Fibroblast of upper back skin (primary cell): ENCODE measurements at places on chromosomes 6 and 20.

DNA sequence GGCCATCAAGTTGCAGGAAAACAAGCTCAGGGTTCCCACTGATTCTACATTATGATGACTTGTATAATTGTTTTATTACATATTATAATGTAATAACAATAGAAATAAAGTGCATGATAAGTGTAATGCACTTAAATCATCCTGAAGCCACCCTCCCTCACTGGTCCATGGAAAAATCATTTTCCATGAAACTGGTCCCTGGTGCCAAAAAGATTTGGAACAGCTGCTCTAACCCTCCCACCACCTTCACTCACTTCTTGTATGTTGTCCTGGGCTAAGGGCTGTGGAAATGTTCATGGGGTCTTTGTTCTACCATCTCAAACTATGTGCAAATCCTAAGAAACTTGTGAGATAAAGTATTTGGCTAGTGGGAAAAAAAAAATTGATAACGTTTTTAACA is 133.8 kb downstream of the LRRC1 start:
- DNase-seq = no peak

DNA sequence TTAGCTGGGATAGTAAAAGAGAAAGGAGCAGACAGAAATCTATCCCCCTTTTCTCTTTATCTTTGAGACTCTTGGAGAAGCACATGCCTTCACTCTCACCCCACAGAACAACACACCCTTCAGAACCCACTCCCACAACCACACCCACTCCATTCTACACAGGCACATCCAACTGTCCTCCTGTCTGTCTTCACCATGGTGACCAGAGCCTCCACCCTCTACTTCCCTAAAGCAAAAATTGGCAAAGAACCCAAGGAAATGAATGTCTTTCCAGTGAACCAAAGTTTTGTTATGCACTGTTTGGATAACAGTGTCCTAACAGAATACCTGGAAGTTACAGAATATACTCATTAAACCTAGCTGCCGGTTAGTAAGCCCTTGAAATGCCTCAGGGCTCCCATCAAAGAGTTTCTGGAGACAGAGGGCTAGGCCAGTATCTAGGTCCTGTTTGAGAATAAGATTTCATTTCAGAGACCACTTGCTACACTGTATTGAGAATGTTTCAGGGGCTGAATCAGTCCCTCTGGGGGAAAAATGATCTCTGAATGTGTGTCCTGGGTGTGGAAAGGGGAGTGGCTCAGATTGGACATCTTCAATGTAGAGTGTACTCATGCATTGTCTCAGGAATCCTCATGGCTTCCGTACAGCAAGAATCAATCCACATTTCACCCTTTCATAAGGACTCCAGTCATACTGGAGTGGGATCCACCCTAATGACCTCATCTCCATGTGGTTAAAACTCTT is 101.1 kb downstream of the LY86 start:
- peak; percentile 78 for DNase-seq

DNA sequence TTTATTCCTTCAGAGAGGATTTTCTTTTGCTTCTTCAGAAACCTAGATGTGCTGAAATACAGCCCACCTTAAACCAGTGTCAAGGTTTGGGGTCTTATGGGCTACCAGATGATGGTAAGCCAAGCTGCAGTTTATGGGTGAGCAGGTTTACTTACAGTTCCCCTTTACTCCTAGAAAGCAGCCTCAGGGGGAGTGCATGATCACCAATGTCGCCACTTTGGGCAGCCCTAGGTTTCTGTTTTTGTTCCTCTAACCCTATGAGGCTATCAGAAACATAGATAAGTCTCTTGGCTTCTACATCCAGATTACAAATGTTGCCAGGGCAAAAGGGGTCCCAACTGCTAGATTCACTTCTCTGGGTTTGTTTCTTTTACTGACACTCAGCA is 67.2 kb downstream of the TRIM27 start:
- DNase-seq = no peak

DNA sequence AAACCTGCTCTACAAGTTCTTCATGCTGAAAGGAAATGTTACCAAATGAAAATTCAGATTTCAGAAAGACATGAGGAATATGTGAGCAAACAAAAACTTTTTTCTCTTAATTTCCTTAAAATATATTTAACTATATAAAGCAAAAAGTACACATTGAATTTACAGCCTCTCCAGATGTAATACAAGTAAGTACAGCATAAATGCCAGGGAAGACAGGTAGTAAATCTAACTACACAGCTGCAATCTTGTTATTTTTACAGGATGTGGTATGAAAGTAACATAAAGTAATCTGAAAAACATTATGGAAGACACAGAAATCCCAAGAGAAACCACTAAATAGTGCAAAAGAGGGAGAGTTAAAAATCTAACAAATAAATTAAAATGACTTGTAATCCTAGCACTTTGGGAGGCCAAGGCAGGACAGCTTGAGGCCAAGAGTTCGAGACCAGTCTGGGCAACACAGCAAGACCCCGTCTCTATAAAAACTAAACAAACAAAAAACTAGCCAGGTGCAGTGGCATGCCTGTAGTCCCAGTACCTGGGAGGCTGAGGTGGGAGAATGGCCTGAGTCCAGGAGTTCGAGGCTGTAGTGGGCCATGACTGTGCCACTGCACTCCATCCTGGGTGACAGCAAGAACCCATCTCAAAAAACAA is 50.7 kb downstream of the FAM8A1 start:
- DNase-seq = no peak

GRCh38 chr6:128311944-128312570 is 208.3 kb downstream of the PTPRK start:
- DNase-seq = no peak

DNA sequence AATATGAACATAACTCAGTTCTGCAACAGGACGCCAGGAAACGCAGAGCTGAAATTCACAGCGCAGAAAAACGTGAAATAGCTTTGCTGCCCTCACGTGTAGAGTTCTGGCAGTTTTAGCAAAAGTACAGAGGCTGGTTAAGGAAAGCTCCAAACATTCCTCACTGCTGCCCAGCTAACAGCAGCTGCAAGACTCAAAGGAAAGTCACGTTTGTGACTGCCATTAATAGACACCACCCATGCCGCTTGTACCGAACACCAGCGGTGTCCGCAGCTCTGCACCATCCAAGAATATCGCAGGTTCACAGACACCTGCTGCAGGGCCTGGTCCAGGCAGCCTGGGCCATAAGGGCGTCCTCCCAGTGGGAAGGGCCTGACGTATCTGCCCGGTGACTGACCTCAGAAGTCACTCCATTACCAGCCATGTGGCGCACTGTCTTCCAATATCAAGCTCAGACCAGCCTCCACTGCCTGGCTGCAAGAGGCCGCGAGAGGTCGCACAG is 61.4 kb downstream of the WDR27 start:
- peak; percentile 67 for DNase-seq

DNA sequence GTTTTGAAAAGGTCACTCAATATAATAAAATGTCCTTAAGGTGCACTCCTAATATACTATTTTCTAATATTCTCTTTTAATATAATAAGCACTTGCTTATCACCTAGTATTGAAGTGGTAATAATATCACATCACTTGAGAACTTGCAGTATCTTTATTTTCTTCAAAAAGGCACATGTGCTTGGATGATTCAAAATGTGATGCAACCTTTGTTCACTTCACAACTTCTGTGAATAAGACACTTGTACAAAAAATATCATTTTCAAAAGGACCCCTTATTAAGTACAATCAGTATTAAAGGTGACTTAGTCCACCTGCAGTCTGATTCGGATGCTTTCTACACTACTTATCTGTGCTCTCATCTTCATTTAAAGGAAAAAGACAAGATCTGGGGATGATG is 3.4 kb downstream of the PRELID3B start:
- DNase-seq = peak; percentile 19

DNA sequence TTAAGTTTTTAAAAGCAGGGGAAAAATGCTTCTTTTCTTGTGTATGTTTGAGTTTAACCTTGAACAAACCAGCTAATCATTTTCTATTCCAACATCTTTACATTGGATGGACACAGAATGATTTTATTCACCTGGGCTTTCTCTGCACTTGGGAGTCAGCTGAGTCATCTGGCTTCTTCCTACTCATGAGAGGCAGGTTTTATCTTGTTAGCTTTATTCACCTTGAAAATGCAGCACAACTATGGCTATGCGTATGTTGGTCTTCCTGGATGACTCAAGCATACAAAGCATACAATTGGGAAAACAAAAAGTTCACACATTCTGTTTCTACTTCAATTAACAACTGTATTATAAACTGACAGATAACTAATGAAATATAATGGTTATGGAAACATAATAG is 737.7 kb downstream of the FRK start:
- DNase-seq = no peak

DNA sequence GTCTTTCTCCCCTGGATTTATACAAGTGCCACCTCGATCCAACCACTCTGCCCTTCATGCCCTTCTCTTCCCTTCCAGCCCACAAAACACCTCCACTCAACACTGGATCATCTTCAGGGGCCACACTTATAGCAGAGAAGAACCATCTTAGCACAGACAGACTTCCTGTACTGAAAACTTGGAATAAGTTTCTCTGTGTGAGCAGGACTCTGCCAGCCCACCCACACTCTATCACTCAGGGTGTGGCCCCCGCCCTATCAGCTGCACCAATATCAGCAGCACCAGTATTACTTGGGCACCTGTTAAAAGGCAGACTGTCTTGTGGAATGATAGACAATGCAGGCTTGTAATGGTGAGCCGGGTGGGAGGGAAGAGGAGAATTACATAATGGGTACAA is 86.7 kb downstream of the SCML4 start:
- DNase-seq = no peak

GRCh38 chr20:43472671-43473380 is 15.1 kb downstream of the SRSF6 start:
- DNase-seq = no peak

GRCh38 chr6:44090465-44090864 is 36.8 kb downstream of the MRPL14 start:
- no peak for DNase-seq

GRCh38 chr20:37837924-37838323 is 65.0 kb upstream of the VSTM2L start:
- DNase-seq = no peak

DNA sequence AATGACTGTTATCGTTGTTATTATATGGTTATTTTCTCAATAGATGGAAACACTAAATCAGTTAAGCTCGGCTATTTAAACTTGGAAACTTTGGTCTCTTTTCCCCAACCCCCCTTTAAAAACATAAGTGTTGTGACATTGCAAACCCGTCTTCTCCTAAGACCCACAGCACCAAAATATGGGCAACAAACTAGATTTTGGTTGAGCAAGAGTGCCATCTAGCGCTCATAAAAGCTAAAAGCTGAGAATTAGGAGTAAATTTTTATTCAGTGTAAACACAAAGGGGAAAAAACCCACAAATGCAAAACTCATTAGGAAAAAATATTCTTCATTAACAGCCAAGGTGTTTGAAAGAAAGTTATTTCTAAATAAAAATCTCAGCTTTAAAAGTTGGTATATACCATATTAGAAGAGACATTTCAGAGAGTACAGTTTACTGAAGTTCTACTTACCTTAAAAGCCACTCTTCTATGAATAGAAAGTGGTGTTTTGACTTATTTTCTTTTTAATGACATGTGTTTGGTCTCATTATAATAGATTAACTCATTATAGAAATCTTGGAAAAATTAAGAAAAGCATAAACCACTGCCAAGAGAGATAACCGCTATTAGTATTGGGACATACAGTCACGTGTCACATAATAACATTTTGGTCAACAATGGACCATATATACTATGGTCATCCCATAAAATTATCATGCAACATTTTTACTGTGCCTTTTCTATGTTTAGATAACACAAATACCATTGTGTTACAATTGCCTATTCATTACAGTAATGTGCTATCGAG is 21.1 kb downstream of the SESN1 start:
- peak; percentile 73 for DNase-seq

GRCh38 chr6:63487103-63487813 is 85.0 kb upstream of the LOC128125822 start:
- DNase-seq = no peak

GRCh38 chr6:28565823-28566526 is 40.3 kb downstream of the GPX5 start:
- DNase-seq = no peak
